ENCODE measurements at places on chromosomes 13 and 19.

DNA sequence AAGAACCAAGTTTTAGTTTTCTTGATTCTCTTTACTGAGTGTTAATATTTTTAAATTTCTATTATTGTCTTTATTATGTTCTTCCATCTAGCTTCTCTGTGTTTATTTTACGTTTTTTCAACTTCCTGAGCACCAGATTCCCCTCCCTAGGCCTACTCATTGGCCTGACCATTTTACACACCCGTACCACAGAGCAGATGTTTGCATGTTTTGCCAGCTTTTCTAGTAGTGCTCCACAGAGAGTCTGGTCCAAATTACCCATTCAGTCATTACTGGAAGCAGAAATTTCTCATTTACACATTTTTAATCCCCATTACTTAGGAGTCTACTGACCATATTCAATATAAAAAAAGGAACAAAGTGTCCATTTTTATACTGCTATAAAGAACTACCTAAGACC, 66.9 kb downstream of the ING1 start:
- no peak for DNase-seq

- no peak for DNase-seq
Measured at GRCh38 chr13:100544866-100545683, 43.5 kb downstream of the GGACT start.

- peak; percentile 97 for DNase-seq
Measured at GRCh38 chr19:58475714-58476497, at the start of gene ZNF446. ZNF446 (plus strand) TSS chr19:58476352; CDS start chr19:58477219, 867 bp downstream.

GRCh38 chr19:53037101-53038097, 7.1 kb upstream of the ERVV-2 start:
- no peak for DNase-seq

GRCh38 chr19:47377208-47377701, 28.1 kb downstream of the DHX34 start:
- DNase-seq: no peak

DNA sequence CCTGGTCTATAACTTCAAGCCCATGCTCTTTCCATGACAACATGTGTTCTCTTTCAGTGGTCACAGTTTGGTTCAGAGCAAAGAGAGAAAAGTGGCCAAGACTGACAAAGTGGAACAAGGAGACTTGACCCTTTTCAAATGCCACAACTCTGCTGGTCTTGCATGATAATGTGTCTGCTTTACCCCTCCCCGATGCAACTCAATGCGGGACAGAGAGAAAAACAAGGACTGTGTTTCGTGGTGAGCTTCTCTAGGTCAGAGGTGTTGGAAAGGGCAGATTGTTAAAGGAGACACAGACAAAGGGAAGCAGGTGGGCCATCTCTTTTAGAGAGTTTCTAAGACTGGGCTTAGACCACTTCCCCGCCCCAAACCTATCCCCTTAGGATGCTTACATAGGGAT, 61.6 kb upstream of the SERTM1 start:
- no peak for DNase-seq

DNA sequence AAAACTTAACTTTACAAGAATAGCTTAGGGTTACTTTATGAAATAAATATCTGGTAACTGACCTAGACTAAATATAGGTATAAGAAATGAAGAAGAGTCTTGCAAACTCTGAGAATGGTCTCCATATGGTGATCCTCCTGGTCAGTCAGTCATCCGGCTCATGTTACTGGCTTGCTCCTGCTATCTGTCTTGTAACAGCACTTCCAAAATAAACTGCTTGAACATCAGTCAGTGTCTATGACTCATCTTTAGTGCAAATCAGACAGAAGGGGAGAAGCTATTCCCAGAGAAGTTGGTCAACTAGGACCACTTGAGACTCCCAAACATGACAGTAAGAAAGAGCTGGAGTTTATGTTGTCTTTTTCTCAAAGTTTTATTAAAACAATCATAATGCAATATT, 1550.9 kb downstream of the PCDH9 start:
- no peak for DNase-seq

DNA sequence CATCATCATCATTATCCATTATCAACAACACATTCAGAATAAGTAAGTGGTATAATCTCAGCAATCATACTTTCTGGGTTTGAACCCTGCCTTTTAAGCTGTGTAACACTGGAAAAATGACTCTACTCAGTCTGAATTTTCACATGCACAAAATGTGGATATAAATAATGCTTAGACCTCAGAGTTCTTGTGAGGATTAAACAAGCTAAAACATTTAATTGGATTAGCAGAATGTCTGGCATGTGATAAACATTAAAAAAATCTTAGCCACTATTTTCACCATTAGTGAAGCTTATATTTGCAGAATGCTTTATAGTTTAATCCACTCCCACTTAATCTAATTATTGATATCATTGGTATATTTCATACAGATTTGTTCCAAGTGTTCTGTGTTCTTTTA, 412.3 kb downstream of the RFC3 start:
- no peak for DNase-seq

DNA sequence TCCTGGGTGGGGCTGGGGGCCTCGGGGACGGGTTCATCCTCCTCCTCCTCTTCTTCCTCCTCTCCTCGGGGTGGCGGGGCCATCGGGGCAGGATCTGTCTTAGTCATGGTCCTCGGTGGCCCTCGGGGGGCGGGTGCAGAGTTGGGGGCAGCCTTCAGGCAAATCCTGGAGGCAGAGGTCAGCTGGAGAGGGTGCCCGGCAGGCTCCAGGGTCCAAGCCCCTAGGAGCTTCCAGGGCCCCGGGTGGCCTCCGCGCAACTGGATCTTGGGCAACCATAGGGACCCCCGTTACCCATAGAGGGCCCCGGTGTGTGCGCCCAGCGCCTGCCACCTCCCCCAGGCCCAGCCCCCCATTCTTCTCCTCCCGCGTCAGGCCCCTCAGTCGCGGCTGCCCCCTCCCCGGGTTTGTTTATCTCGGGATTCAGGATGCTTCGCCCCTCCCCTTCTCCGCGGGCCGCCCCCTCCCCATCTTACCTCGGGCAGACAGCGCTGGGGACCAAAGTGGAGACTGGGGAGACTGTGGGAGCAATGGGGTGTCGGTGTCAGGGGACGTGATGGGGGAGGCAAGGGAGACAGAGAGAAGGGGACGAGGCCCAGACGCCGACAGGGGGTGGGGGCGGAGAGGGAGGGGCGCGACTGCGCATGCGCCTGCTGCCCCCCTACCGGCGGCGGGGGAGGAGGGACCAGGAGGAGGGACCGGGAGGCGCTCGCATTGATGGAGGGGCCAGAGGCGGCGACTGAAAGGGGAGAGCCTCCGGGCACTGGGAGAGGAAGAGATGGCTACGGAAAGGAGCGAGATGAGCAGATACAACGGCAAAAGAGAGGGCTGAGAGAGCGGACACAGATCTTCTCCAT, at the start of gene CLIP3:
Gene CLIP3 (minus strand): TSS at position 623 of the 854 bp plus-strand sequence. CDS start 516 bp downstream, at position 107.
- peak; percentile 94 for DNase-seq

- DNase-seq: no peak
Measured at GRCh38 chr19:15820646-15821045, 5.2 kb upstream of the OR10H1 start.

- no peak for DNase-seq
Measured at GRCh38 chr19:43644181-43644580, 4.5 kb upstream of the CADM4 start.

GRCh38 chr13:111074826-111075225, 40.3 kb upstream of the ARHGEF7 start:
- no peak for DNase-seq

DNA sequence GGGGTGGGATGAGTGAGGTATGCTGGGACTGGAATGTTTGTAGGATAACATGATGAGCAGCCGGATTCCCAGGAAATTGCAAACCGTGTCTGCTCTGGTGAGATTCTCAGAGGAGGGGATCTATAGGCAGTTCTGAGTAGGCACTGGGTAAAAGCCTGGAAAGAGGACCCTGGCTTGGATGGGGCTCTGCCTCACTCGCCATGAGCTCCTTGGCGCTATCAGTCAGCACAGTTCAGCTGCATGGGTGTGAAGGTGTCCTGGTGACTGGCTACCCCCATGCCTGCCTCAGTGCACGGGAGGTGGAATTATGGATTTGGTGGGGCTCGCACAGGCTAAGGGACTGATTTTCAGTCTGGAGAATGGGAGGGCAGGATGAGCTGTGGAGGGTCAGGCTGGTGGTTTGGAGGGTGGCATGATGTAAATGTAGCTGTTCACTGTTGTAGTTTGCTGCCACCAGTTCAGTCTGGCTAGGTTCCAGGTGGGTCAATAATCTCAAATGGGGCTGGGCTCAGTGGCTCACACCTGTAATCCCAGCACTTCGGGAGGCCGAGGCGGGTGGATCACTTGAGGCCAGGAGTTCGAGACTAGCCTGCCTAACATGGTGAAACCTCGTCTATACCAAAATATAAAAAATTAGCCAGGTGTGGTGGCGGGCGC, 9.2 kb upstream of the ZNF627 start:
- no peak for DNase-seq

DNA sequence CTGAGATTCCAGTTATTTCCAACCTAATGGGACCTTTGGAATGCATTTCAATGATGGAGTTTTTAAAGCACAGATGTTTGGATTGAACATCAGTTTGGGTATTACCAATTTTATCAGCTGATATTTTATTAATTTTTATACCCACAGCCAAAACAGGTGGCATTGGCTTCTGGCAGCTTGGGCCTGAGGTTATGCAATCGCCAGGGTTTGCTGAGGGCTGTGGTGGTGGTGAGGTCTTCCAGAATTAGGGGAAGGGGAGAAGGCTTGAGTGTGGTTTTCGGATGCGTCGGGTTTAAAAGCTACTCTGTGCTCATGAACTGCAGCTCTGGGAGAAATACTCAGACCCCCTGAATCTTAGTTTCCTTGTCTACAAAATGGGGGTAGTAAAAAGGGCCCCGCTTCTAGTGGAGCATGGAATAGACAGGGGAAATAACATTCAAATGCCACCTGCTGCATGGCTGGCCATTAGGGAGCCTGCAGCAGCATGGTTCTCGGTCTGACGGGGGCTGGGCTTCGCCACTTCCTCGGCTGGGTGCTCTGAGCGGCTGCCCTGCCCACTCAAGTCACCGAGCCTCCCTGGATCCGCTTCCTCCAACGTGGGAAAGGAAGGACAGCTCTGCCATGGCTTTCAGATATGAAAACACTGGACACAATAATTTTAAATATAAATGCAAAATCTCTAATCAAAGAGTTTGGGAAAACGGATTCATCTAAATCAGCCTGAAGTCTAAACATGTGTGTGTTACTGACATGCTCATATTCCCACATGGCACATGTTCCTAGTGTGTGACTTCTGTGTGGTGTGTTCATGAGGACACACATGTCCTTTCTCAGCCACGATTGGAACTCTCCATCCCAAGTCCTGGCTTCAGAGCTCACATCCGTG, 35.2 kb downstream of the ADPRHL1 start:
- DNase-seq: no peak

- no peak for DNase-seq
Measured at GRCh38 chr13:97440598-97441170, 6.7 kb downstream of the RAP2A start.

DNA sequence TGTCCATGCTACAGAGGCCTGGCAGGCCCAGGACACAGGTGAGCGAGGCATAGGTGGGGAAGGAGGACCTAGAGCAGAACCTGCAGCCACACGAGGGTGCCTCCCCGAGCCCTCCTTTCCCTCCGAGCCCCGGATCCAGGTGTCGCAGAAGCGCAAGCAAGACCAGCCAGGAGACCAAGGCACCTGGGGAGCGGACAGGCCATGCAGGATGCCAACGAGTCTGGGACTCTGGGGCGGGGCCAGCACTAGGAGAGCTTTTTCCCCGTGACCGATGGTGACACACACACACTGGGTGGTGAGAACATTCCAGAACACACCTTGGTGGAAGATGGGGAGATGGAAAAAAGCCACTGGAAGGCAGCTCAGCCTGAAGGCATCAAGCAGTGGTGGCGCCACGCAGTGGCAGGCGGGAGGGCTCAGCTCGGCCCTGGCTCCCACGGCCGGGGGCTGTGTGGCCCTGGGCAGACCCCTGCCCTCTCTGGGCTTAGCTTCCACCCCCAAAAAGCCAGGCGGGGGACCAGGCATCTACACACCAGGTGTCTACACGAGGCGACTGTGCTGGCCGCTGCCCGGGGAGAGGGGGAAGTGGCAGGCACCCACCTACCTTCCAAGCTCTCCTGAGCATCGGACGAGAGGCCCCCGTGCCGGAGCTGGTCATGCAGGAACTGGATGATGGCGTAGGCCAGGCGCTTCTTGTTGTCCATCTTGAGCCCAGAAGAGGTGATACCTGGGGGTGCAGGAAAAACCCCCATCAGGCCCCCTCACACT, 14.5 kb downstream of the SGTA start:
- DNase-seq: no peak

- no peak for DNase-seq
Measured at GRCh38 chr13:110835721-110836604, 78.9 kb downstream of the ANKRD10 start.
